Stimulated activated CD8-positive, alpha-beta memory T cell treated with anti-CD3 and anti-CD28 coated beads, Interleukin-15, amount 100 ng/mL, for 1 hour (primary cell): ENCODE measurements at places on chromosomes 13 and 19.

GRCh38 chr13:23411220-23411619, 22.3 kb downstream of the SACS start:
- no peak for DNase-seq

GRCh38 chr19:38735257-38735686, 9.0 kb downstream of the CAPN12 start:
- DNase-seq: no peak

- DNase-seq: no peak
Measured at GRCh38 chr13:57558051-57558467, 73.5 kb upstream of the PCDH17 start.

DNA sequence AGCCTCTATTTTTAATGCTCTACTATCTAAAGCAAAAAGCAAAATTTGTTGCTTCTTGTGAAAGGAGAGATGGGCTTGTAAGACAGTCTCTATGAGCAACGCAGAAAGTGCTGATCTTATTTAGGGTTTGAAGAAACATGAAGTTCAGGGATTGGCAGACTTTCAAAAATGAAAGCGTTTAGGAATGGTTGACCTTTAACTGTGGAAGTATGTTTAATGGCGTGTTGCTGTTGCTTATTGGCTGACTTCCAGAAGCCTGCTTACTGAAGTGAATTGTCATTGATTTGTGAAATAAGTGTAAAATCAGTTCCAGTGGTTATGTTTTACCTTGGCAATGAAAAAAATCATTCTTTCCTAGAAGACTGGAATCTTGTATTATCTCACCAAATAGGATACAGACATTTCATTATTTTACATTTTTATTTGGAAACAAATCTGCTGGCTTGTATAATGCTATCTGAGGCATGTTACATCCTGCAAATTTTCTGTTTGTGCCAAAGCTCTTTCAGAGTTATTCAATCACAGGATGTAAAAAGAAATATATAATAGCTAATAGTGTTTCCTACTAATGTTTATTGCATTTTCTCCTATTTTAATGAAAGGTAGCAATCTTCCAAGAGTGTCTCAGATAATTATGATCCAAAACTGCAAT, 221.3 kb upstream of the SLITRK6 start:
- DNase-seq: no peak
